Caudate nucleus (tissue), 63 donors: ENCODE measurements at places on chromosomes 7 and 10.

GRCh38 chr7:6384327-6384726, 63.4 kb downstream of the DAGLB start:
- DNase-seq = no peak

- no peak for DNase-seq
Observed at GRCh38 chr7:112212571-112212970, 6.1 kb downstream of the ZNF277 start.

DNA sequence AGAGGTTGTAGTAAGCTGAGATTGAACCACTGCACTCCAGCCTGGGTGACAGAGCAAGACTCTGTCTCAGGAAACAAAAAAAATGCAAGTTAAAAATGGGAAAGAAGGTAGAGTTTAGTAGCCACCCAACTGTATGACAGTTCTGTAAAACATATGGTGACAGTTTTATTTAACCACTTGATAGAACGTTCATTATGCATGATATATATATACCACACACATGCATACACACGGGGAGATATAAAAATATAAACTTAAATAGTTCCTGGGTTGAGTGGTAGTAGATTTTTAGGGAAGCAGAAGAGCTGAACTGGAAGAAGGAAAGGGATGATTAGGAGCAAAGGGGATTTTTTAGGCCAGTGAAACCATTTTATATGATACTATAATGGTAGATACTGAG, 120.0 kb downstream of the KMT2C start:
- DNase-seq = no peak

GRCh38 chr10:29917311-29917710, 142.1 kb downstream of the JCAD start:
- DNase-seq = no peak

DNA sequence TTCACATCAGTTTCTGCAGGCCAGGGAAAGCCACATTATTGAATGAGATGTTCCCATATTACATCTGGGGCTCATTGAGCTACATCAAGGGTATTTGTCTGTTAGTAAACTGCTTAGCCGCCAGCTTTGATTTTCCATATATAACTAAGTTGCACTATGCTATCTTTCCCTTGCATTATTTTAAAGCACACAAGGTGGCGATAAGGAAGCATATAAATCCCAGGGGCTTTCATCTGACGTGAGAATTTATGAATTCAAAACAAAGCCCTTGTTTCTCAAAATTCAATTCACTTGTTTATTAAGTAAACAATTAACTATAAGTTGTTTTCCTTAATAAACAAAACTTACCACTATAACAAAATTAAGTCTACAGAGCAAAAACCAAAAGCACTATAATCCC, 334.1 kb upstream of the TPK1 start:
- no peak for DNase-seq

DNA sequence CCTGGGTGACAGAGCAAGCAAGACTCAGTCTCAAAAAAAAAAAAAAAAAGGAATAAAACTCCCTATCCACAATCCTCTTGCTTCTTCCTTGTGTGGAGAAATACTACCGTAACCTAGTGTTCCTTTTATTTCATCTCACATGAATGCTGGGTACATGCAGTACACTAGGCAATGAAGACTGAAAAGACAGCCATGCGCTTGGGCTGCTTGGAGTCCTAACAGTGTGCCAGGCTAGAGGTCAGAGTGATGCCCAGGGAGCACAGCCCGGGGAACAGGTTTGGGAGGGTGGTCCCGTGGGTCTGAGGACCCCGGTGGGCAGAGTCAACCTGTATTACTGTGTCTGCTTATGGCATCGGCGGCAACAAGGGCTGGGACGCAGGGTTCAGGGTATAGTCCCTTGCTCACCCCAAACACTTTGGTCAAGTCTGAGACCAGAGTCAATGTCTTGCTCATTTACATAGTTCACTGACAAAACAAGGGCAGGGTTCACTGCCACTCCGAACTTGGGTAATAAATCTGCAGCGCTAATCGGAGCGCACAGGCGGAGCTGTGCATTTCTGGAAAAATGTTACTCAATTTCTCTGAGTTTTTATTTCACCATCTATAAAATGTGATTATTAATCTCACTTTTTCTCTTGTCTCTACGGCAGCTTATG, 118.0 kb downstream of the CLEC2L start:
- DNase-seq = no peak

- no peak for DNase-seq
Observed at GRCh38 chr10:110398419-110399105, 93.8 kb upstream of the SMNDC1 start.

GRCh38 chr10:95572131-95572820, 11.1 kb upstream of the SORBS1 start:
- no peak for DNase-seq
